Renal pelvis (tissue), 12 donors: ENCODE measurements at places on chromosomes 3 and 15. TPM values are rescaled to one million over a fixed set of nuclear protein-coding genes. Genes with fewer than 3 reads are reported as not detected.

GRCh38 chr3:11155341-11156025, 1.2 kb downstream of the HRH1 start:
- DNase-seq = peak; percentile 46

The CGNL1 gene
- 61.9 TPM for polyA plus RNA-seq

- no peak for DNase-seq
These were observed 5.8 kb downstream of the NLGN1 start for GRCh38 chr3:173403376-173403775.

DNA sequence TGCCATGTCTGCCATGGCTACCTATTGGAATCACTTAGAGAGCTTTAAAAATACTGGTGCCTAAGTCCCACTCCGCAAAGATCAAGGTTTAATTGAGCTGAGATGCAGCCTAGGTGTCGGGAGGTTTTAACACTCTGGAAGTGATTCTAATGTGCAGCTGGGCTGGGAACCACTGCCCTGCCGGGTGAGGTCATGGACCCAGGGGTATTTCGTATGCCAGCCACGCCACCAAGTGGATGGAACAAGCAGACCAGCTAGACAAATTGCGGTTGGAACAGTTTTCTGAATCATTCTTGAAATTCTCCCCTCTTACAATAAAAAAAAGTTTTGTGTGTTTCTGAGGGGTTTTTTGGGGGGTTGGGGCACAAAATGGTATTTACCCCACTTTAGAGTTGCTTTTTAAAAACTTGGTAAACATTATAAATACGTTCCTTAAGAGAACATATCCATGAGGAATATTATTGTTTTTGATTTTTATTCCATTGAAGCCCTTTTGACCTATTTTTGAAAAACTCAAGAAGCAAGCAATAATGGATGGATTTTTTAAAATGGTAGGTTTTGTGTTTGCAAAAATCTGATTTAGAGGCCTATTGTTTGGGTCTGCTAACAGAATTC, 66.2 kb upstream of the CSTA start:
- DNase-seq = peak; percentile 38

DNA sequence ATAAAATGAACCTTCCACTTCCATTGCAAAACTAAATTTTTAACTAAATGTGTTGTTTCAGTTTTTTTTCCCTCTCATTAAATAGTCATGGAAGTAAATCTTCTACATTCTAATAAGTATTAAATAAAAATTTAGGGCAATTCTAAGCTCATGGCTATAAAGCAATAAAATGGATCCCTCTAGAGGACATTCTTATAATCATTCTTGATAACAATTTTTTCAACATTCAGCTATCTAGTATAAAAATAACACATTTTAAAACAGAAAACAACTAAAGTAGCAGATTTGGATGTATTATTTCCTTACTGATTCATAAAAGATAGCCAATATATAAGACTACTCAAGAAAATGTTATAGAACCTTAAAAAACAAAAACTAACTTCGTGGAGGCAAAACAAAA, 393.1 kb downstream of the PLOD2 start:
- DNase-seq = no peak

The KY gene
- polyA plus RNA-seq = 1.6 TPM

GRCh38 chr3:87207460-87207859, 19.6 kb upstream of the CHMP2B start:
- no peak for DNase-seq

DNA sequence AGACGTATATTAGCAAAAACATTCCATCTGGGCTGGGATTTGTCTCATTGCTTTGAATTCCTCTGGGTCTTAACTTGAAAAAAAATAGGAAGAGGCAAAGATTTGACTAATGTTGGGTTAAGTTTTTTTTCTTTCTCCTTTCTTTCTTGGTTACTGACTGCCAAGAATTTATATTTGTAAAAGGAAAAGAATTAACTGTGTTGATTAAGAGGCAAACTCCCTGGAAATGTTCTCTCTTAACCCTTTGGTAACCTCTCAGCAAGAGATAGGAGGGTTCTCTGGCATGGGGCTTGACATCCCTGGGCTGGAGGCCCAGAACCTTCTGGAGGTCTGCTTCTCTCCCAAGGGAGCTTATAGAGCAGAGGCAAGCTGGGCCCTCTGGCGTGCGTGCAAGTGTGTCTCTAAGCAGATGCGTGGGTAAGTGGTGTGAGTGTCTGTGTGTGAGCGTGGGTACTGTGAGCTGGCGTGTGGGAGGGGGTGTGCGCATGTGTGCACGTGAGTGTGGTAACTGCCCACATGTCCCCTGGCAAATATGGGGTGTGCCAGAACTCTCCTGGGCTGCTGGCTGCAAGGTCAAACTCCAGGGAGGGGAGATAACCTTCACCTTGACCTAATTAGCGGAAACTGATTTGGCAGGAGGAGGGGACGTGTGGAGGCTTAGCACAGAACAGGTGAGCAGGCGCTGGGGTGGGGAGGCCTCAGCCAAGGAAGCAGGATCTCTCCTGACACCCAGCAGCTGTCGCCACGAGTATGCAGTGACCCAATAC, 49.4 kb upstream of the MAGEF1 start:
- DNase-seq = peak; percentile 69

GRCh38 chr3:125477701-125478100, 42.3 kb downstream of the SNX4 start:
- DNase-seq = no peak

The ADAMTS7 gene
- 34.1 TPM for polyA plus RNA-seq

DNA sequence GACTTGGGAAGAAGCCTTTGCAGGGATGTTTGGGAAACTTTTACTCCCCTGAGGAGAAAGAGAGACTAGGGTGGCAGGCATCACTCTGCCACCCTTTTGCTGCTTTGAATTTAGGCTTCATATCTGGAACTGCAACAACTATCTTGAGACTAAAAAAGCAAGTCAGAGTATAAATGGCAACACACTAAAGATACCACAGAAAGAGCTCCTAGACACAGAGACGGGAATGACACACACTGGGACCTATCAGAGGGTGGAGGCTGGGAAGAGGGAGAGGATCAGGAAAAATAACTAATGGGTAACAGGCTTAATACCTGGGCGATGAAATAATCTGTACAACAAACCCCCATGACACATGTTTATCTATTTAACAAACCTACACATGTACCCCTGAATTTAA, 237.8 kb downstream of the FGF12 start:
- no peak for DNase-seq

- no peak for DNase-seq
These were observed 329.9 kb upstream of the AGTR1 start for GRCh38 chr3:148367756-148368155.

The CCDC54 gene
- polyA plus RNA-seq = 0.15 TPM

The SLC22A13 gene
- polyA plus RNA-seq = 4.8 TPM

GRCh38 chr3:111761309-111761795, 97.7 kb upstream of the PHLDB2 start:
- DNase-seq = no peak

- DNase-seq = no peak
These were observed 30.5 kb upstream of the TNFSF10 start for GRCh38 chr3:172553526-172554252.
